Gastrocnemius medialis (tissue), 4 donors: ENCODE measurements at places on chromosomes 3 and 15. TPM values are rescaled to one million over a fixed set of nuclear protein-coding genes. Genes with fewer than 3 reads are reported as not detected.

DNA sequence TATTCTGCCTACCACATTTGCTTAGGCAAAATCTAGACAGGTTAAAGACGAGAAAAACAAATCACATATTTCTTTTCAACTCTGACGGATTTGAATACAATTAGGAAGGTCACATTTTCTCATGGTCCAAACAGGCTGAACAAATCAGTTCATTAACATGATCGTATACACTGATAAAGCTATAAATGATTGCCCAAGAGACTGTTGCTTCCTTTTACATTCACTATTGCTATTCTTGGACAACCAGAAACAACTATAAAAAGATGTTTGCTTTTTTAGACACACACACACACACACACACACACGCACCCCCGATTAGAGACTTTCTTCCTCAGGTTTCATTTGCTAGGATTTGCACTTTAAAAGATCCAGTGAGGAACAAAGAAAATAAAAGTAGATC is 122.3 kb upstream of the BHLHE40 start:
- no peak for DNase-seq

- no peak for DNase-seq
These were observed 17.0 kb downstream of the TMEM62 start for GRCh38 chr15:43150191-43150929.

Gene PCLAF
- total RNA-seq, result 1.6 TPM

DNA sequence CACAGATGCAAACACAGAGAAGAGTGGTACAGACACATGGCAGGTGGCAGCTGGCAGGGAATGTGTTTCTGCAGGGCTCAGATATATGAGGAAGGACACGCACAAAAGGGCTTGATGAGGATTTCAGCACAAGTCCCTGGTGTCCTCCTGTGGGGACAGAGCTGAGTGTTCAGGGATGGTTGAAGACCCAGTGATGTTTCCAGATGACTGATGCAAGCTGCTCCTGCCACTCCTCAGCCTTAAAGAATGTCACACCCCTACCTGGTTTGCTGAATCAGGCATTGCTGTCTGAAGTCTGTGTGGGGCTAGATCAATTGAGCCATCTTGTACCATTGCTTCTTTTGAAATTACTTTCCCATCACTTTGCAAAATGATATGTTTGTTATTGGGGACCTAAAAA is 40.2 kb downstream of the TNFAIP8L3 start:
- DNase-seq, result no peak

DNA sequence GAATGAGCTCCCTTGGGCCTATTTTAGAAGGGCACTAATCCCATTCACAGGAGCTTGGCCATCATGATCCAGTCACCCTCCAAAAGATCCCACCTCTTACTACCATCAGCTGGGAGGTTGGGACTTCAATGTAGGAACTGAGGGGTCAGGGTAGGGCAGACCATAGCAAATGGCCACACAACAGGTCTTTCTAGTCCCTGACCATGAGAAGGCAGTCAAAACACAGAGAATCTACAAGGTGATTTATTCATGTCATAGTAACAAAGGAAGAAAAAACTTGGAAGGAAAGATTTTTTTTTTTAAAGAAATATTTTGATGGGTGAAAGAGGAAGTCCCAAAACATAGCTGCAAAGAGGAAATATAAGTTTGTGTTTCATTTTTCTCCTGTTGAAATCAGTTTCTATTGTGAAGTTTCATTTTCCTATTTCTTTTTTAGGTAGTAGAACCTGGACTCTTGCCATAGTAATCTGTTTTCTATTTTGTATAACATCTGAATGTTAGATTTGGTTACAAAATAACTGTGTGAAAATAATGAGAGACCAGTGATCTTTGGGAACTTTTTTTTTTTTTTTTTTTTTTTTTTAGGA is 23.5 kb upstream of the TNFSF10 start:
- no peak for DNase-seq
